ENCODE measurements at places on chromosomes 6 and 20.

GRCh38 chr6:37678078-37678846, 19.4 kb downstream of the MDGA1 start:
- DNase-seq = no peak

GRCh38 chr20:47701612-47702011, 83.7 kb downstream of the SULF2 start:
- no peak for DNase-seq

DNA sequence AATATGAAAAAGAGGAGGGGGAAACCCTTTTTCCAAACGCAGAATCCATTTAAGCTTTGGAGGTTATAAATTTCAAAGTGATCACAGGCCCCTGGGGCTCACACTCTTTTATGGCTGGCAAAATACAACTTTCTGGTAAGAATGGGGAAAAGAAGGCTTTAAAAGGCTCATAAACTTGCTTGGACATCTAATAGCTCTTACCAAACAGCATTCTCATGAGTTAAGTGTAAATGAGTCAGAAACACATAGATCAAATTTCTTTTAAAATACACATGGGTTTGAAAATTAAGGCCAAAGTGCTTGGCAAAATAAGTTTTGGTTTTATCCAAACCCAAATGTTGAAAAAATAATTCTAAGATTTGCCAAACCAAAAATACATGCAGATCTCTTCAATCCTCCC, 154.6 kb downstream of the SOBP start:
- DNase-seq = no peak

DNA sequence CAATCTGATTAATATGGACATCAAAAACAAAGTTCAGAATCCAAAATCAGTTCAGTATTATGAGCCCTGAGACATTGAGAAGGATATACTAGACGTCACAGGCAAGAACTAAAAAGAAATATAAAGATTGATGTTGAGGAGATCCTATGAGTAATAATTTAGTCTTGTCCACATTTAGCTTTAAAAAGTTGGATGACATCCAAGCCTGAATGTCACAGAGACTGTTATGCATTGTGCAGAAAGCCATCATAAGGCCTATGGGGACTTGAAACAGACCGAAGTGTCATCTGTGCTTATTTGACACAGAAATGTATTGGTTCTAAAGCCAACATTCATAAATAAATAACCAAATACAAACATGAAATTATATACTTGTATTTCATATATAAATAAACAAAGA, 581.8 kb upstream of the MMS22L start:
- no peak for DNase-seq

DNA sequence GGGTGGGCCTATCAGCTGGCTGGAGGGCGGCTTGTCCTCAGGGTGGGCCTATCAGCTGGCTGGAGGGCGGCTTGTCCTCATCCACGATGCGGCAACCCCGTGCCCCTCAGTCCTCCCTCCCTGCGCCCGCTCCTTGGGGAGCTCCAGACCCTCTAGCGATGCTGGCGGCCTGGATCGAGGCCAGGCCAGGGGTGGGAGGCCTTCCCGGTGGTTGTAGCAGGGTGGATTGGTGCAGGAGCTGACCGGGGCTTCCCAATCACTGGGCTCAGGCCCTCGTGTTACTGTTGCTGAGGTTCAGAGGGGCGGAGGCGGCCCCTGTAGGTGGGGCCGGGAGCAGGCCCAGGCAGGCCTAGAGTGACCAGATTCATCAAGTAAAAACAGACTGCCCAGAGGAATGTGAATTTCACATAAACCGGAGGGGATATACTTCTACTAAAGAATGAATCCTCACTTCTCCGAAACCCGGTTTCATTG, 8.8 kb downstream of the SLC17A9 start:
- no peak for DNase-seq

DNA sequence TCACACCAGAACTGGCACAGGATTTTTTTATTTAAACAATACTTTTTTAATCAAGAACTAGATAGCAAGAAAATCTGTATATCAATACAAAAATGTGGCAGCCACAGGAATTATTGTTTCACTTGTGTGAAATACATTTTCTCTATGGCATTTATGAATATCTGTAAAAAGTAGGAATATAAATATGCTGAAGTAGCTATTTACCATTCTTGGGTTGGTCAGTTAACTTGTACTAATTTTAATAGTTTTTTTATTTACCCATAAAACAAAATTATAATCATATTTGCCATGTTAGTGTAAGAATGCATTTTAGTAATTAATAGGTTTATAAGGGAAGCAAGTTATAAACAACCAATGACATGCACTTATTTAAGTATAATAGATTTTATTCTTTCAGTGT, 31.4 kb upstream of the TMEM30A start:
- no peak for DNase-seq
